ENCODE measurements at places on chromosomes 3 and 15.

- DNase-seq: no peak
These were observed 147.2 kb upstream of the TPM1 start for GRCh38 chr15:62895139-62895866.

- DNase-seq: no peak
These were observed 1.5 kb downstream of the SLC15A2 start for GRCh38 chr3:121895736-121896135.

GRCh38 chr3:195001961-195002861 is 268.7 kb downstream of the XXYLT1 start:
- DNase-seq: no peak

DNA sequence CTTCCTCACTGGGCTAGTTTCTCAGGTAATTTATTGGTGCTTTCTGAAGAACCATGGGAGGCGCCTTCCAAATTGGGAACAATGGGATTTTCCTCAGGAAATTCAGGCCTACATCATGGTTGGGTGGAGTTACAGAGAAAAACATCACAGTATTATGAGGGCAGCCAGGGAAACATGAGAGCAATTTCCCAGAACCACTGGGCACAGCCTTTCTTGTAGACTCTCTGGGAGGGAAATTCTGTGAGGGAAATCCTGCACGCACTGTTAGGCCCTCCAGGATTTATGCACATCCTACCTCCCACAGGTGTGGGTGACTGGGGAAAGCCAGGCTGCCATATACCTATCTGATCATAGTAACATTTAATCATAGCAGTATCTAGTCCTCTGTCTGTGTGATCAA is 13.2 kb downstream of the POPDC2 start:
- DNase-seq: no peak

DNA sequence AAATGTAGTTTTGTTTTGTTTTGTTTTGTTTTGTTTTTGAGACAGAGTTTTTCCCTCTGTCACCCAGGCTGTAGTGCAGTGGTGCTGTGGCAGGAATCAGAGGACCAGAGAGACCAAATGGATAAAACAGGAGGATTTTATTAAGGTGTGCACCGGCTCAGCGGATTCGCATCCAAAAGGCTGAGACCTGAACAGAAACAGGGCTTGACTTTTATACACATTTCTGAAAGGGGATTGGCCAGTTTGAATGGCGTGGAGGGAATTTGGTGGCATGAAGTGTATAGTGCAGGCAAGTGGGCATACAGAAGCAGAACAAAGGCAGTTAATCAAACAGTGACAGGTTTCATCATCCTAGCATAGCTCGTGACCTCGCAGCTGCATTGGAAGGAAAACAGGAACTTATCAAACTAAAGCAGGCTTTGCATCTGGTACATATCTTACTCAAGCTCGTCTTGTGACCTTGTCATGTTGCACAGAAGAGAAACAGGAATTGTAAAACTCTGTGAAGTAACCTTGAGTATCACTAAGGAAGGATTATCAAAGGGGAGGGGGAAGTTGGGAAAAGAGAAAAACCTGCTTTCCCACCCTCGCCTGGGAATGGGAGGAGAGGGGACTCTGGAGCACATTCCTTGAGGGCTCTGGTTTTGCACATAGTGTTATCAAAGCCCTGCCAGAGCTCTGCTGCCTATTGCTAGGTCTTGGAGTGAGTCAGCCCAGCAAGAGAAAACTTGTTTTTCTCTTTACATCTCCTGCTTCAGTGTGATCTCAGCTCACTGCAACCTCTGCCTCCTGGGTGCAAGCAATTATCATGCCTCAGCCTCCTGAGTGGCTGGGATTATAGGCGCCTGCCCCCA is 38.5 kb downstream of the C3orf62 start:
- no peak for DNase-seq

DNA sequence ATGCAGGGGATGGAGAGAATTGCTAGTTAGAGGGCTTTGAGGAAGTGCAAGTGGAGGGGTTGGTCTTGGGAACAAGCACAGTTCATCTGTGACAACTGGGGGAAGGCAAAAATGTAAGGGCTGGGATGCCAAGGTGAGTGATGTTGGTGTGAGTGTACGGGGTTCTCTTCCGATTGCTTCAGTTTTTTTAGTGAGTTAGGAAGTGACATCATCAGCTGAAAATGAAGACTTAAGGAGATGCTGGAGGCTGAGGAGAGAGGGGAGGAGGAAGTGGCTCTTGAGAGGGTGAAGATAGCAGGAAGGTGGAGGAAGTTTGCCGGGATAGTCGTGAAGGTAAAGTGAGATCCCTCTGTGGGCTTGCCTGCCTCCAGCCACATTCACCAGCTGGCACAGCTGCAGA is 12.7 kb downstream of the TICRR start:
- DNase-seq: no peak

- no peak for DNase-seq
These were observed 35.7 kb downstream of the SSUH2 start for GRCh38 chr3:8608791-8609467.

DNA sequence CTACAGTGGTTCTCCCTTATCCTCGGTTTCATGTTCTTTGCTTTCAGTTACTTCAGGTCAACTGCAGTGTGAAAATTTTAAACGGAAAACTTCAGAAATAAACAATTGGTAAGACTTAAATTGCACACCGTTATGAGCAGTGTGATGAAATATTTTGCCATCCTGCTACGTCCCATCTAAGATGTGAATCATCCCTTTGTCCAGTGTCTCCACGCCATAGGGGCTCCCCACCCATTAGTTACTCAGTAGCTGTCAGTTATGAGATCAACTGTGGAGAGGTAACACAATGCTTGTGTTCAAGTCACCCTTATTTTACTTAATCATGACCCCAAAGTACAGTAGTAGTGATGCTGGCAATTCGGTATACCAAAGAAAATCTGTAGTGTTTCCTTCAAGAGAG is 47.4 kb downstream of the TJP1 start:
- DNase-seq: no peak

DNA sequence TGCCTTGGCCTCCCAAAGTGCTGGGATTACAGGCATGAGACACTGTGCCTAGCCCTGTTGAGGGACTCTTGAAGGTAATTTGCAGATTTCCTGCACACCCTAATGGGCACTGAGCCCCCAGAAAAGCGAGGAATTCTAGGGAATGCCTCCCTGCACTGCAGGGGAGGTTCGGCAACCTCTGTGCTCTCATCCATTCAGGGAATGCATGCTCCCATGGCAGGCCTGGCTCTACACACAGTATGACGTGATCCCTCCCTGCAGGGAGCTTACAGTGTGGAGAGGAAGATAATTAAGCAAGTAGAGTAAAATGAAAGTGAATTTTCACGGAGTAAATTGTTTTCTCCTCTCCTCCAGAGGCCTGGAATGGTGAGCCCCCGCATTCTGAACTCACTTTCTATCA is 133.3 kb upstream of the HACD2 start:
- no peak for DNase-seq

DNA sequence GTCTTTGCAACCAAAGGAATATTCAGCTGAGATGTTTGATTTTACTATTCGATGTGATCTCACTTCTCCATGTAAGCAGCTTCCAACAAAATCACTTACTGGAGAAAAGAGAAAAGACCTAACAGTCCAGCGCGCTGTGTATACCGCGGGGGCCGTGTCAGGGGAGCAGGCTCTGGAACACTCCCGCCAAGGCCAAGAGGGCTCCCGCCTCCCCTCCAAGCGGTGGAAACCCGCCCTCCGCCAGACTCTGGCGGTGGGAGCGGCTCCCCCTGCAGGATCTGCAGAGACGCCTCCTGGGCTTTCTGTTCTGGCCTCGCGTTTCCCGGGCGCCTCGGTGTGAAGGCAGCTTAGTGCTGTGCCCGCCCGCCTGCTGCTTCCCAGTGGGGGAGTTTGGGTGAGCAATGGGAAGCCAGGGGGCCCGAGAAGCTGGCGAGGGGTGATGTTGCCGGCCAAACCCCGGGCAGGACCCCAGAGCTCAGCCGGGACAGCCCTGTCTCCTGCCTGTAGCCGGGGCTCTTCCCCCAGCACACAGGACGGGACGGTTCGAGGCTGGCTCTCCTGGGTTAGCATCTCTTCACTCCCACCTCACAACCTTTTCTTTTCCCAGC is 36.3 kb downstream of the CHST14 start:
- DNase-seq: peak; percentile 30

GRCh38 chr3:71133865-71134264 is 449.7 kb downstream of the FOXP1 start:
- no peak for DNase-seq

- DNase-seq: no peak
These were observed 10.7 kb downstream of the PDE8A start for GRCh38 chr15:84992157-84992944.

DNA sequence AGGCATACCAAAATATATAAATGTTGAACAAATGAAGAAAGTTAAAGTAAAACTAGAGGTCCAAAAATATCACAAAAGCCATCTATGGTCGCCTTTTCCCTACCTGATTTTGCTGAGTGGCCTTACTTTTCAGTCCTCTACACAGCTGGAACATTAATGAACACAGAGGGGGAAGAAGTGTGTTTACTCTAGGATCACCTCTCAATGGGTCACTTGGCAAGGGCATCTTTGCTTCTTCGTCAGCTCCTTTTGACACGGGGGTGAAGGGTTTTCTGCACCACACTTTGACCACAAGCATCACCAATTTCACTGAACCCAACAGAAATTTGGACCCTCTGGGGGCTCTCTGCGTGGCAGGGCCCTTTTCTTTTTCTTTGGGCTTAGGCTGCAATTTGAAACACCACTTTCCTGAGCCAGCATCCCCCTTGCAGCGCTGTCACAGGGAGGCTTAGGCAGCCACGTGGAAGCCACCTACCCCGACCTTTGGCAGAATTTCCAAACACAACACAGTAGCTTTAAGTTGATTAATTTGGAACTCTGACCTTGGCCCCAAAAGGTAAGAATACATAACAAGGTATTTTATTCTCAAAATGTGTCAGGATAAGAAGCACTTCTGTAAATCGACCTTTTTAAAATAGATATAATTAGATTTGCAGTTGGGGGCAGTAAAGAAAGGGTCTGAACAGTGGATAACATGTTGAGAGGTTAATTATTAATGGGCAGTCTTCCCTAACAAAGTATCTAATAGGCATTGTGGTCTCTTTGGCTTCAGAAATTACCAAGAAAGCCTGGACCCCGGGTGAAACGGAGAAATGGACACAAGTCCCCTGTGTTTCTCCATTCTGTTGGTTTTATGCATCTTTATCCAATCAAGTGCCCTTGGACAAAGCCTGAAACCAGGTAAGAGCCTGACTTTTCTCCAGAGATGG is at the start of gene LIPC:
Gene LIPC, plus strand, starts transcription at position 771 of the 929 bp plus-strand sequence. Its CDS starts 42 bp downstream, at position 813.
- DNase-seq: no peak

GRCh38 chr3:132038198-132038825 is 3.5 kb upstream of the CPNE4 start:
- DNase-seq: no peak

DNA sequence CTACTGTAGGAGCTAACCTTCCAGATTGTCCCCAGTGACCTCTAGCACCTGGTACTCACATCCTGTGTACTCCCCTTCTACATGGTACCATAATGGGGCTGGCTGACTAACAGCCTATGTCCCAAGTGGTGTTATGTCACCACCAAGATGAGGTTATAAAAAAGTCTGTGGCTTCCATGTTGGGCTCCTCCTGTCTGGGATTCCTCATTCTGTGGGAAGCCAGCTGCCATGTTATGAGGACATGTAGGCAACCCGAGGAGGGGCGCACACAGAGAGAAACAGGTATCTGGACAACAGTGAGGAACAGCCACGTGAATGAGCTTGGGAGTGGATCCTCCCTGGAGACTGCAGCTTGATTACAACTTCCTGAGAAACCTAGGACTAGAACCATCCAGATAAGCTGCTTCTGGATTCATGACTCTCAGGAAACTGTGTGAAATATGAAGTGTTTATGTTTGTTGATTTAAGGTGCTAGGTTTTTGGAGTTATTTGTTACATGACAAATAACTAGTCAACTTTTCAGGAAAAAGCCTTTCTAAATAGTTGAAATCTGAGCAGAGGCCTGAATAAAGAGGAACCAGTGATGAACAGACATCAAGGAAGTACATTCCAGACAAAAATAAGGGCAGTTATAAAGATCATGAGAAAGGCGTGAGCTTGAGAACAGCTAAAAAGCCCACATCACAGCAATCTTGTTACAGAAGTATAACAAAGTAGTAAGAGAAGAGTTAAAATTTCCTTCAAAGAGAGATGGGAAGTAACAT is 21.7 kb downstream of the GOLIM4 start:
- DNase-seq: no peak

DNA sequence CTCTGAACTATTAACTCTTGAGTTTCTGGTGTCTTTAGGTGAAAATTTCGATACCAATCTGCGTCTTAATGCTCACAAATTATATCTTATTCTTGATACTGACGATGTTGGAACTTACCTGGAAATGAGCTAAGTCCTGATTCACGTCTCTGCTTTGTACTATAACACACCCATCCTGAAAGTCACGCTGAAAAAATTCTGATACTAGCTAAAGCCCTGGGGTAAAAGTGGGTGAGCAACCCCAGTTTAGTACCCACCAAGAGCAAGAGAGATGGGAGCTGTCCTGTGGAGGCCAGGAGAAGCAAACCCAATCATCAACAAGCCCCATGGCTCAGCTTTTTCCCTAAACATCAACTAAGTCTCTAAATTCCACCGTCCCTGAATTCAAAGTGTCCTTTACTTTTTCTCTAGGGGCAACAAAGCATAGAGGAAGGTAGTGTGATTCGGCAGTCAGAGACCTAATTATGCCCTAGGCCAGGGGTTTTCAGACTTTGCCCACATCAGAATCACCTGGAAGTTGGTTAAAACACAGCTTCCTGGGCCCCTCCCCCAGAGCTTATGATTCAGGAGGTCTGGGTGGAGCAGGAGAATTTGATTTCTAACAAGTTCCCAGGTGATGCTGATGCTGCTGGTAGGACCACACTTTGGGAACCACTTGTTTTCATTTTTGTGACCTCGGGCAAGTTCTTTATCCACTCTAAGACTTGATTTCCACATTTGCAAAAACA is 90.2 kb downstream of the OSBPL10 start:
- no peak for DNase-seq

- no peak for DNase-seq
These were observed 105.6 kb downstream of the NFKBIZ start for GRCh38 chr3:101954936-101955335.

DNA sequence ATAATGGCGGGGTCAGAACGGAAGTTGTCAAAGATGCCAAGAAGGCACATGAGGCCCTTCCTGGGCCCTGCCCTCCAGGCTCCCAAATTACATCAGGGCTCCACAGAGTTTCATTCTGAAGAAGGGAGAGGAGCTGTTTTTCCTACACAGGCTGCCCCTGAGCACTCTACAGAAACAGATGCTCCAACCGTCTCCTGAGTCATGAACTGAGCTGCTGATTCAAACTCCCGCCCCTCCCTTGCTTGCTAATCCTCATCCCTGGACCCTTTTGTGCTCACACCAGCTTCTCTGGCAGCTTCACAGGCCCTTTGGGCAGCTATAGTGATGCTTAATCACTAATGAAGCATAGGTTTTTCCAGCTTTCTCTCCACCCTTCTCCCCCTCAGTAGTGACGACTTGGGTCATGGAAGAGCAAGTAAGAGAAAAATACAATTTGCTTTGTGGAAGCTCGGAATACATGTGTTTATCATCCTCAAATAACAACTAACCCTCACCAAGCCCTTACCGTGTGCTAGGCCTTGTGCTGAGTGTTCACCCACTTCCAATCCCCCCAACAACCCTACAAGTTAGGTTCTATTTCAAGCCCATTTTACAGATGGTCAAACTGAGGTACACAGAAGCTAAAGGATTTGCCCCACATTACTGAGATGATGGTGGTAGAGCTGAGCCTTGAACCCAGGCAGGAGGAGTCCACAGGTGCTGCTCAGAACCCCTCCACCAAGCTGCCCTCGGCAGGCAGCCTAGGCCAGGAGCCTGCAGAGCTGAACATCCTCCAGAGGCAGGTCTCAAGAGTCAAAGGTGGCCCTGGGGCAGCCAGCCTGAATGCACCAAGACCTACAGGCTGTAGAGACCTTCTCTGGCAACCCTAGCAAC is 21.9 kb downstream of the MEGF11 start:
- DNase-seq: no peak

- DNase-seq: no peak
These were observed 38.7 kb upstream of the MAN2C1 start for GRCh38 chr15:75407083-75407482.

GRCh38 chr3:8352475-8352874 is 149.1 kb upstream of the LMCD1 start:
- no peak for DNase-seq

Data from stimulated activated CD8-positive, alpha-beta memory T cell treated with anti-CD3 and anti-CD28 coated beads, Interleukin-15, amount 100 ng/mL, for 24 hours (primary cell).